Vein endothelial cell (primary cell): ENCODE measurements at places on chromosomes 11 and 22. TPM values are rescaled to one million over a fixed set of nuclear protein-coding genes. Genes with fewer than 3 reads are reported as not detected.

The KCNJ11 gene
- total RNA-seq, result 0.19 TPM in 1 of 2 replicates, not detected in the other

The ARHGAP8 gene
- total RNA-seq, result 0.33 and 0.38 TPM in 2 replicates

The EMSY gene
- 17.6 and 27.3 TPM in 2 replicates for total RNA-seq

The LRRC74B gene
- not detected in 2 replicates for total RNA-seq

The PIK3C2A gene
- 99.3 and 128 TPM in 2 replicates for total RNA-seq

The TOMT gene
- 0.10 TPM in 1 of 2 replicates, not detected in the other for total RNA-seq

The UPK3A gene
- total RNA-seq, result not detected in 2 replicates

The NLRP6 gene
- total RNA-seq, result not detected in 2 replicates

The TREH gene
- total RNA-seq, result not detected in 2 replicates
